ENCODE measurements at places on chromosomes 16 and 17. TPM values are rescaled to one million over a fixed set of nuclear protein-coding genes. Genes with fewer than 3 reads are reported as not detected.

The PIGQ gene
- 34.2 TPM for total RNA-seq

The HSD17B1 gene
- 0.88 TPM for total RNA-seq

- DNase-seq, result no peak
These were observed 28.6 kb downstream of the OSBPL7 start for GRCh38 chr17:47792979-47793378.

DNA sequence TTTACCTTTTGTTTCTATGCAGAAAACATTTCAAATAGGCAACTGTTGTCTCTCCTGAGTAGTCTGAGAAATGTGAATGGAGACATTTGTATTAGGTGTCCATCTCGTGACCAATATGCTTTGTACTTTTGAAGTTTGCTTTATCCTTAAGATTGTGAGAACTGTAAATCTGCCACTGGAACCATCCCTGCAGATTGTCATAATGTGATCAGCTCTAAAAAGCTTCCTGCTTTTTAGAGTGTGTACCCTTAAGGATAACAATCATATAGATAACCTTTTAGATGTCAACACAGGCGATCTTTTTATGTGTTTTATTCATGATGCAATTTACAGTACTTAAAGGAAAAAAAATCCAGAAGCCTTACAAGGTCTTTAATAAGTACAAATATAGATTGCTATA is 63.5 kb downstream of the PRKCA start:
- DNase-seq, result no peak

DNA sequence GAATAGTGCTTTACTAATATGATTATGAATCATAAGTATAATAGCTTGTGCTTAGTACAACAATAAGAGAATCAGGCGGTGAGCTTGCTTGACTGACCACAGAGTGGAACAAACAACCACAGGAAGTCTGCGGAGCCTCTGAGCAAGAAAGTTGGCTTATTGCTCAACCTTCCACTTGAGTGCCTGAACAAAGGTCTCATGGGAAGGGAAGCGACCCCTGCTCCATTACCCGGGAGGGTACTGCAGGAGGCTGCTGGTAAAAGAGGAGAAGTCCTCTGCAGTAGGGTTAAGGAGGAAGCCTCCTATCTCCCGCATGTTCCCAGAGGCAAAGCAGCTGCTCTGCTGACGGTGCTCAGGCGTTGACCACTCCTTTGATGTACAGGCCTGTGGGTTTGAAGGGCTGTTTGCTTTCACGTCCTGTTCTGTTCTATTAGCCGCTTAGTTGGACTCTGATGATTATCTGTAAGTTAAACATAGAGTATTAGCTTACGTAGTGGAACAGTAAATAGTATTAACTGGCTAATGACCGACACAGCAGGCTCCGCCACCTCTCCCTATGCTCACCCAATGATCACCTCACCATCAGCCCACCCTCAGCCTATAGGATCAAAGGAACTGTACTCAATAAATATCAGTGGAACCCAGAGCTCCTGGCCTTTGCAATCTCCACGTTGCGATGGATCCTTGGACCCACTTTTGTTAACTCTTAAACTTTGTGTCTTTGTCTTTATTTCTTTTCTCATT is 17.5 kb downstream of the ALOX15B start:
- no peak for DNase-seq

DNA sequence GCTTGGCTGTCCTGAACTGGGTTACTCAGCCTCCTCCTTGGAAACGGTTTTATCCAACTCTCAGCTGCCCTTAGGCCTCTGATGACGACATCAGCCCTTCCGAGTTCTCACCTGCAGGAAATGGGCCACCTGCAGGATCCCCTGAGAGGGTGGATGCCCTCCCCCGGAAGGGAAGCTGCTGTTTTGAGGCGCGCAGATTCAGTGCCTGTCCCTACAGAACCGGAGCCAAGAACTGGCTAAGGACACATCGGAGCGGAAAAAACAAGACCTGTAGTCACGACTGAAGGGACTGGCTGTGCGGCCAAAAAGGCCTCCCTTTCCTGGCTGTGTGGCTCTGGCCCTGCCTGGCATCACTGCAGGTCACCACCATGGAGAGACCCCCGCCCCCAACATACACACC is 11.7 kb upstream of the C16orf95 start:
- DNase-seq, result no peak
